ENCODE measurements at places on chromosomes 2 and 18.

DNA sequence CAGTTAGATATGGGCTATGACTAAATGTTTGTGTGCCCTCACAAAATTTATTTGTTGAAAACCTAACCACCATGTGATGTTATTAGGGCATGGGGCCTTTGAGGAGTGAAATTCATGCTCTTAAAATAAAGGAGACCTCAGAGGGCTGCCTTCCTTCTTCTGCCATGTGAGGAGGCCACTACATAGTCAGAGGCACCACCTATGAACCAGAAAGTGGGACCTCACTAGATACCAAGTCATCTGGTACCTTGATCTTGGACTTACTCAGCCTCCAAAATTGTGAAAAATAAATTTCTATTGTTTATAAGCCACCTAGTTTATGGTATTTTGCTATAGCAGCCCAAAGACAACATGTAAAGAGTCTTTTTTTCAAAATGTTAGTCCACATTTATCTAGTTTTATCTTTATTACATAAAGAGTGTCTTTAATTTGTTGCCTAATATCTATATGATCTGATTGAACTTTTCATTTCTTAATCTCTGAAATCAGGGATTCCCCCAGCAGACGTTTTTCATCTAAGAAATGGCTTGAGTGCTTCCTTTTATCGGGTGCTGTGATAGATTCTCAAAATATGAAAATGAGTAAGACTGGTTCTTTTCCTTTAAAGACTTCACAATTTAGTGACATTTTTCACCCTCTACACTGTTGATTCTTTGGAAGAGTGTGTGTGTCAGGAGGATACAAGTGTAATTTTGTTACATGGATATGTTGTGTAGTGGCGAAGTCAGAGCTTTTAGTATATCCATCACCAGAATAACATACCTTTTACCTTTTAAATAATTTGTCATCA is 34.2 kb downstream of the PMS1 start:
- DNase-seq = no peak

DNA sequence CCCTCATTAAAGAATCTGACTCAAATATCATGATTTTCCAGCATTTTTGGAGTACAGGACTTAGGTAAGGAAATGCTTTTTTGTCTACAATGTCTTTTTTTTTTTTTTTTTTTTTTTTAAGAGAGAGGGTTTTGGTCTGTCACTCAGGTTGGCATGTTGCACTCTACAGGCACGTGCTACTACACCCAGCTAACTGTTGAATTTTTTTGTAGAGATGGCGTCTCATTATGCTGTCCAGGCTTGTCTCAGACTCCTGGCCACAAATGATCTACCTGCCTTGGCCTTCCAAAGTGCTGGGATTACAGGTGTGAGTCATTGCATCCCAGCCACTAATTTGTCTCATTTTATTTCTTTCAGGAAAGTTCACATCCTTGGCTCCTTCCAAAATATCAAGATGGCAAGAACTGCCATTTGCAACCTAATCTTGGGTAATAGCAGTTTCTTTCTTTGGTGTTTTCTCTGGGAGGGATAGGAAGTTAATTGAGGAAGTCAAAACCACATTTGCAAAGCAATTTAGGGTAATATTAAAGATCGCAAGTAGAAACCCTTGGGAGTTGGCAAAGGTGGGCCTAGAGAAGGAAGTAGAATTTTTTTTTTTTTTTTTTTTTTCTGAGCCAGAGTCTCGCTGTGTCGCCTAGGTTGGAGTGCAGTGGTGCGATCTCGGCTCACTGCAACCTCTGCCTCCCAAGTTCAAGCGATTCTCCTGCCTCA is 15.5 kb downstream of the PNO1 start:
- peak; percentile 52 for DNase-seq

DNA sequence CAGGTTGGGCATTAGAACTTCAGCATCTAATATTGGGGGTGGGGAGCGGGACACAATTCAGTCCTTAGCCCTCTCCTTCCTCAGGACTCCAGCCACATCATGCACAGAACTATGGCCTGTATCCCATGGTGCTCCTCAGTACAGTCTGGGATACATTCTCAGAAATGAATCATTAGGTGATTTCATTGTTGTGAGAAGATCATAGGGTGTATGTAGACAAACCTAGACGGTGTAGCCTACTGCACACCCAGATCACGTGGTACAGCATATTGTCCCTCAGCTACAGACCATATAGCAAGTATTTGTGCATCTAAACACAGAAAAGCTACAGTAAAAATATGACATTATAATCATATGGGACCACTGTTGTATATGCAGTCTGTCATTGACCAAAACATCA is 23.2 kb upstream of the IMP4 start:
- DNase-seq = no peak

GRCh38 chr18:21336846-21337245 is 94.8 kb downstream of the GREB1L start:
- no peak for DNase-seq

DNA sequence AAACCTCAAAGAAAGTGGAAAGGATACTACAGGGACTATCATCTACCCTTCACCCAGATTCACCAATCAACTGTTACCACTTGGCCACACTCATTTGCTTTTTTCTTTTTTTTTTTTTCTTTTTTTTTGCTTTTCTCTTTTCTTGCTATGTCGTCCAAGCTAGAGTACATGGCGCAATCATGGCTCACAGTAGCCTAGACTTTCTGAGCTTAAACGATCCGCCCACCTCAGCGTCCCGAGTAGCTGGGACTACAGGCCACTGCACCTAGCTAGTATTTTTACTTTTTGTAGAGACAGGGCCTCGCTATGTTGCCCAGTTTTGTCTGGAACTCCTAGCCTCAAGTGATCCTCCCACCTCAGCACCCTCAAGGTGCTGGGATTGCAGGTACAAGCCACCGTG is 24.0 kb downstream of the BIN1 start:
- DNase-seq = no peak

DNA sequence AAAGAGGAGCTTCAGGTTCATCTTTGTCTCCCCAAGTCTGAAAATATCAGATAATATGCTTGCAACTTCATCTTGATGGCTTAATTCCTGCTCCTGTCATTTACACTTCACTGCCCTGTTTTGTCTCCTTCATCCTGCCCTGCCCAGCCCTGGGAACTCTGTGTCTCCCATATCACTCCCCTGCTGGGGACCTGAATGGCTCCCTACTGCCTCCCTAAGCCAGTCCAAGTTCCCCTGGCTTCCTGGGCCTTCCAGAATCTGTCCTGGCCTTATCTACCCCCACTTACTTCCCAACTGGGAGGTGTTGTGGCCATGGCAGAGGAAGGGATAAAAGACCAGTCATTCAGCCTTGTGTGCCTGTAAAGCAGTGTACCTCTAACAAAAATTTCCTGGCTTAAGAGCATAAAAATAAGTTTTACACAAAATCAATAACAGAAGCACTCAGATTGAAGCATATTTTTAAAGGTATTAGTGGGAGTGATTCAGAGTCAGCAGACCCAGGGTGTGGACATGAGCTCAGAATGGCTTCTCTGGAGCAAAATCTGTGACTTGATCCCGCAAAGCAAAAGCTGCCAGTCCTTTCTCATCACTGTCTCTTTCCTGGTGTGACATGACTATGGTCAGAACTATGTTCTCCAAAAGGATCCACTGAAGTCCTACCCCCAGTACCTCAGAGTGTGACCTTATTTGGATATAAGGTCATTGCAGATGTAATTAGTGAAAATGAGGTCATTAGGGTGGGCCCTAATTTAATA is 59.1 kb downstream of the INO80C start:
- no peak for DNase-seq

DNA sequence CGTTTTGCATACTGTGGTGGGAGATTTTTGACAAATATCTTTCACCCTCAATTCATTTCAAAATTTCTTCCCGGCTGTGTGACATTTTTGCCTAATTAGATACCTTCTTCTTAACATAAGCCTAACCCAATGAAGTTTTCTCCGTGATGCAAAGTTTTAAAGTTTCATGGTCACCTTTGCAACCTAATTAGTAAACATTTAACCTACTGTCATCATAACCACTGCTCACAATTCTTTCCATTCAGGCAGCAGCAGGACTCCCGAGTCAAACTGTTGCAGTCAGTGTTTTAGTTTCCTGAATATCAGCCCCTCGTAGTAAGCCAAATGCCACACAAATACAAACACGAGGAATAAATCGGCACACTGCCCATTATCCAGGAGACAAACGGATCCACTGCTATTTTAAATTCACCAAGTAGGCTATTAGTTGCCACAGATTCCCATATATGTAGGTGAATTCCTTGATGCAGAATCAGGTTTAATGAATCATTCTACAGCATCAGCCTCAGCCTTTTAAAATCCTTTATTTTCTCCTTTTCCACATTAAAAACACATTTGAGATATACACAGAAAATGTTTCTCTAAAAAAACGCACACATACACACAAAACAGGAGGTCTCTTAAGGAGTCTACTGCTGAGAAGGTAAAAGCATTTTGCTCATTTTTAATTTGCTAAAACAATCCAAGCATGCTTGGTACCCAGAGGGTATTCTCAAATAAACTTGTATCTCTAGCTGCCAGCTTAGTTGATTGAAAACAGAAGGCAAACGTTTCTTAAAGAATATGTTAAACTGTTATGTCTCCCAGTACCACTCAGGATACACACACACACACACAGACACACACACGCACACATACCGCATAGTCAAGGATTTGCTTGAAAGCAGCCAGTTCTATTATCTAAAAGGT is 106.5 kb upstream of the KCTD1 start:
- DNase-seq = no peak

GRCh38 chr2:88180605-88181240 is 10.6 kb downstream of the THNSL2 start:
- DNase-seq = no peak

DNA sequence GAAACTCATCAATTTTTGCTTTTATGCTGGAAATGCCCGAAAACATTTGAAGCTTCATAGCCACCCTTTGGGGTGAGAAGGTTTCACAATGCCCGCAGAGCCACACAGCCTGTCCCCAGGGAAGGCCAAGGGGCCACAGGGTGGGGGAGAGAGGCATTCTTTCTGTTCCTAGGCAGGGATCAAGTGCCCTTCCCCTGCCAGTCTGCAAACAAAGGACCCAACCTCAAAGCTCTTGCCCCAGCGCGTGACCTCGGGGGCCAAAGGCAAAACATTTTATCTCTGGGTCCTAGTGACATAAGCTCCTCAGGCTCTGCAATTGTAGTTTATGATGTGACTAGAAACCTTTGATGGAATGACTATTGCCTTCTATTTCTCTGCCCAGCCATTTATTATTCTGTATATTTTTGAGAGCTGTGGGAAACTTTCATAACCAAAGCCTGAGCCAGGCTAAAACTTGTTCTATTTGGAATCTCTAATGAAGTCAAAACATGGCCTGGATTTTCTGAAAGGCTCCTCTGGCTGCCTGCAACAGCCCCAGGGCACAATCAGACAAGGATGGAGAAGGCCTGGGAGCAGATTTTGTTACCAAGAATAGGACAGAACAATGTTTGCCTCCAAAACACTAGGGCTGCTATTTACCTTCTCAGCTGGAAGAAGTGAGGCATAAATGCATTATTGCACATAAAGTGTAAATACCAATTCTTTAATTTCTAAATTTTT is 137.2 kb upstream of the KCTD1 start:
- no peak for DNase-seq

GRCh38 chr2:16438613-16439321 is 226.9 kb downstream of the CYRIA start:
- DNase-seq = no peak

DNA sequence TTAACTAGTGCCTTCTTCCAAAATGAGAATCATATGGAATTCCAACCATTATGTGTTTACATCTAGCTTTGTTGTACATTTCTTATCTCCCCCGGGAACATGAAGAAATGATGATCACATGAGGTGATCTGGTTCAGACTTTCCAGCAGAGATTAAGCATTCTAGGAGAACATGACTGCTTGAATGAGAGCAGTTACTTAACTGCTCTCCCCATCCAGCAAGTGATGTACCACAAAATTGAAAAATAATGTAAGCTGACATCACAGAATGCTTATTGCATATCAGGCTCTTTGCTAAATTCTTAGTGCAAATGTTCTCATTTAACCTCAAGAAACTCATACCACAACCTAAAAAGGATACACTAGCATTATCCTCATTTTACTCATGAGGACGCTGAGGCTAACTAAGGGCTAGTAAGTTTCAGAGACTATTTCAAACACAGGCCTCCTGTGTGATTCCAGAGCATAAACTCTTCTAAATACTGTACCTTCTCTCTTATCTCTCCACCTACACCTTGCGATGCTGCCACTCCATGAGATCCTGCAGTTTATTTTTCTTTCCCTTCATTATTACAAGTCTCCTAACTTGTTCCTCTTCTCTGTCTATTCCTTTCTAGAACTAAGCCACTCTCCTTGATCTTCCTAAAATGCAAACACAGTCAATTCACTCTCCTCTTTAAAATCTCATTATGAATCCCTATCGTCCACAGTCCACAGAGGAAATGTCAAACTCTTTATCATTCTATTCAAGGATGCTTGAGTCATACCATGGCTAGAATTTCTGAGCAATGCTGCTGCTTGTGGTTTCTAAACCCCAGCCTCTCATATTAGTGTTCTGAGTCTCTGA is 1224.8 kb upstream of the ZEB2 start:
- DNase-seq = no peak

DNA sequence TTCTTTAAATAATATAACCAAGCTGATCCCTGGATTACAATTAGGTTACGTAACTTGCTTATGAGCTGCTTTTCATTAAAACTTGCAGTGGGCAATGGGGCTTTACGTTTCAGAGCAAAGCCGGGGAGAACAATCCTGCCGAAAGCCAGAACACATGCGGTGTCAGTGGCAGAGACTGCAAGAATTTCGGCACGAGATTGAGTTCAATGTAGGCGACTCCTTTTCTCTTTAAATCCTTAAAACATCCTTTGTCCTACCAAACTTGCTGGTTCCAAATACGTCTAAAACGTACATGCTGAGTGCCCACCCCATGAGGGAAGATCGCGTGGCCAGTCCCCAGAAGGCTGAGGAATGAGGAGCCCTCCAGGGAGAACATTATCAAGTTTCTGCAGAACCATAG is 36.8 kb upstream of the NCOA1 start:
- DNase-seq = no peak

DNA sequence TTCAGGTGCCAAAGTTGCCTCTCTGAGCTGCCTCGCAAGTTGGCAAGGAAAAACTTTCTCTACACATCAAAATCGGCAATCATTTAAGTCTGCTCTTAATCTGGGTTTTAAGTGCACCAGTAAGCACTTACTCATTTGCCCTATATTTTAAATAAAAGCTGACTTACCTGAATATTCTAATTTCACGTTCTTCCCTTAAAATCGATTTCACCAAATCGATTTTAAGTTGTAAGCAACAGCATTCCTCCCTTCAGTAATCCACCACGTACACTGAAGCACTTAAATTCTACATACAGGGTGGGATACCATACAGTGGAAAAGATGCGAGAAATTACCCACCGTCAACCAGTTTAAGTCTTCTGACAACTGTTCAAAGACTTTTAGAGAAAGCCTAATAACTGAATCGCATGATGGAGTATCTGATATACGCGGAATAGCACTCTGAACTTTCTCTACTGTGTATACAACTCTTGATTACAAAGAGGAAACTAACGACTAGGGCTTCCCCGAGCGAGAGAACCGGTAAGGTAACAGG is 1.6 kb downstream of the PPP3R1 start:
- DNase-seq = no peak
